ENCODE measurements at places on chromosomes 3 and 15.
A peak's percentile ranks its signal among the peaks of the same experiment; 100 is the strongest.

GRCh38 chr3:96994988-96995387, 180.6 kb downstream of the EPHA6 start:
- DNase-seq = no peak

DNA sequence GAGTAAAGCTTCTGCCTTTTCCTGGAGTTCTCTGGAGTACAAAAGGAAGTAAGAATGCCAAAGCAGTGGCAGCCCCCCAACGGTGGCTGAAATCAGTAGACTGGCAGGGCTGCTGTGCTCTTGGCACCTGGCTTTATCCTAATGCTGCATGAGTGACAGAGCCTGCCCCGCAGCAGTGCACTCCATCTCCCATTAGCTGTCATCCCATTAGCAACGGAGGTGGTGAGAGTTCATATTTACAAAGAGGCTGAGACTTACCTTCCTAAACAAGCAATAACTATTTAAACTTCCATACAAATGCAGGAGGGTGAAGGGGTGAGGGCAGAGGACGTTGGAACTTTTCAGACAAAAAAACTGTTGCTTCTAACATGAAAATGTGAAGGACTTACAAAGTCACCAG, 51.9 kb downstream of the SERPINI1 start:
- peak; percentile 88 for DNase-seq

GRCh38 chr3:71778353-71778752, 6.6 kb downstream of the PROK2 start:
- no peak for DNase-seq

DNA sequence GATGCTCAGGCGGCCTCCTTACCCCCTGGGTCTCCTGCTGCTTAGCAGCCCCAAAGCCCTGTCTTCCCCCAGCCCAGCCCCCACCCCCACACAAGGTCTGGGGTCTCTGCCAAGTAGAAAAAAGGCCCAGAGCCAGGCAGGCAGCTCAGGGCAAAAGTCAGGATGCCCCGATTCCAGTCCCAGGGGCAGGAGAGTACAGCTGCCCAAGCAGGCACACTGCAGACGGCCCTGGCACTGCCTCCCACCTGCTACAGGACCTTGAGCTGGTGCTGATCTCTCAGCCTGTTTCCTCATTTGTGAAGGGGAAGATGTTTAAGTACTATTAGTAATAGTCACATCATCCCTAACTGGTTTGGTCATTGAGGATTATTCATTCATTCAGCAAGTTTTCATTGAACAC, 12.6 kb downstream of the TMEM43 start:
- DNase-seq = no peak

GRCh38 chr3:192844836-192845525, 72.7 kb downstream of the MB21D2 start:
- no peak for DNase-seq

- DNase-seq = no peak
Observed at GRCh38 chr3:71177375-71177774, 406.2 kb downstream of the FOXP1 start.

GRCh38 chr3:159761848-159762635, 226.6 kb upstream of the IL12A start:
- DNase-seq = peak; percentile 25

- DNase-seq = no peak
Observed at GRCh38 chr3:114128231-114128630, 50.6 kb downstream of the DRD3 start.

GRCh38 chr3:124572851-124573405, 157.3 kb upstream of the UMPS start:
- DNase-seq = no peak

DNA sequence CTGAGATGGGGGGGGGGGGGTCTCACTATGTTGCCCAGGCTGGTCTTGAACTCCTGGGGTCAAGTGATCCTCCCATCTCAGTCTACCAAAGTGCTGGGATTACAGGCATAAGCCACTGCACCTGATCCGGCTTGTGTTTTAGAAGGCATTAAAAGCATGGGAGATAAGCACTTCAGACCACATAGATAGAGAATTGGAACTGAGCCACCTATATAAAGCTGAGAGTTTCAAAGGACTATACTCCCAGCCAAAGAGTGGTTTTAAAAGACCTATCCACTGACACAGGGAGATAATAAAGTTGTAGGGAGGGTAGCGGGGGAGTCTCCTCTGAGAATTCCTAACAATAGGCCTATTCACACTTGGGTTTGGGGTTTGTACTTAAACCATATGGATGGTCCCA, 34.8 kb downstream of the DENND4A start:
- DNase-seq = no peak

- no peak for DNase-seq
Observed at GRCh38 chr3:13498354-13499060, 18.4 kb downstream of the HDAC11 start.

GRCh38 chr3:194224471-194225417, 88.8 kb downstream of the HES1 start:
- DNase-seq = no peak

GRCh38 chr3:64915778-64916177, 228.0 kb upstream of the ADAMTS9 start:
- DNase-seq = no peak

GRCh38 chr3:66140106-66140505, 80.7 kb upstream of the SLC25A26 start:
- no peak for DNase-seq

- peak; percentile 62 for DNase-seq
Observed at GRCh38 chr3:11199902-11200845, 45.9 kb downstream of the HRH1 start.

DNA sequence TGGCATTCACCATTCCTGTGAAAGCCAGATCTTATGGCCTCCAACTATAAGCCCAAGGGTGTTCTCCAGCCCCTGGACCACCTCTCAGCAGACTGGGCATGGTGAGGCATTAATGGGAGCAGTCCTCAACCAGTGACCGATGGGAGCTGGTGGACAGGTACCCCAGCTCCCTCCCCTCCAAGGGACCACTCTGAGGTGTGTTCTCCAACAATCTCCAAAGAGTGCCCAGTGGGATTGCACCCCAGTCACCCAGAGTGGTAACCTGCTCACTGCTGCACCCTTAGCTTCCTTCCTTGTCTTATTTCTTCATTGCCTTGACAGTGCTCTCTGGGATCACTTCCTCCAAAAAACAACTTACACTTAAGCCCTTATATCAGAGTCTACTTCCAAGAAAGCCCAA, 8.2 kb upstream of the ITGA11 start:
- no peak for DNase-seq

DNA sequence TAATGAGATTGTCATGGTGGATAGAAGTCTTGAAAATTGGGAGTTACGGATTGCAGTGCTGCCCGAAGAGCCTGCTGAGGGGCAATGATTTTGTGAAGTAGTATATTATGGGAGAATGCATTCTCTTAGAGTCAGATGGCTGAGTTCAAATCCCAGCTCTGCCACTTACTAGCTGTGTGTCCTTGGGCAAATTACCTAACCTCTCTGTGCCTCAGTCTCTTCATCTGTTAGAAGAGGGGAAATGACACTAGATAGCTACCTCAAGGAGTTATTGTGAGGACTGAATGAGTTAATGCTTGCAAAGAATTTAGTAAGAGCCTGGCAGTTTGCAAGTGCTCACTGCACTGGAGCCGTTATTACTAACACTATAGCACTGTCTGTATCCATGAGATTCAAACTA, 15.4 kb downstream of the FGD5 start:
- DNase-seq = no peak

DNA sequence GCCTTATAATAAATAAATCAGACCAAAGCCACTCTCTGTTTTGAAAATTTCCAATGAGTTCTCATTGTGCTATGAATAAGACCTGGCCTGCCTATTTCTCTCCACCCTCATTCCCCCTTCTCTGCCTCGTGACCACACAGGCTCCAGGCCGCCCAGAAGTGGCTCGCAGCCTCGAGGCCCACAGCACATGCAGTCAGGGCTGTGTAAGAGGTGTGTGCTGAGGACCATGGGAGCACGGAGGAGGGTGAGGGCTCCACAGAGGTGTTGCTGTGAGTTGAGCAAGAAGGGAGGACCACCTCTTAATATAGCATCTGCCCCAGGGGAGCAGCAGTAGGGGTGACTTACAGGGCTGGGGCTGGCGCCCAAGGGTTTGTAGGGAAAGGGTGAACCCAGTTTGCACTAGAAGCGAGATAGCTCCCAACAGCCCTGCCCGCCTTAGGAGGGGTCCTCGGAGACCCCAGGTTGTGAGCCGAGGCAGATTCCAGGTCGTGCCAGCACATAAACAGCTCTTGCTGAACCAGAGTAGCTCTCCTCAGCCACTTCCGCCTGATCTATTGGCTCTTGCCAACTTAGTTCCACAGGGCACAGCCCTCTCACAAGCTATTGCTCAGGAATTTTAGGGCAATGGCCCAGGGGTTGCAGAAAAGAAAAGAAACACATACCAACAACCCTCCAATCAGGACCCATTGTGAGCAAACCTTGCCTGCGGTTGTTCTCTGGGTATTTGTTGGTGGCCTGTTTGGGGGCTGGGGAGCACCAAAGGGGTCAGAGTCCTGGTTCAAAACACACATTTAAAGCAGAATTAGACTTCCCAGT, 117.7 kb downstream of the MYLK start:
- DNase-seq = no peak

- peak; percentile 25 for DNase-seq
Observed at GRCh38 chr15:37007301-37007700, 93.0 kb downstream of the MEIS2 start.

DNA sequence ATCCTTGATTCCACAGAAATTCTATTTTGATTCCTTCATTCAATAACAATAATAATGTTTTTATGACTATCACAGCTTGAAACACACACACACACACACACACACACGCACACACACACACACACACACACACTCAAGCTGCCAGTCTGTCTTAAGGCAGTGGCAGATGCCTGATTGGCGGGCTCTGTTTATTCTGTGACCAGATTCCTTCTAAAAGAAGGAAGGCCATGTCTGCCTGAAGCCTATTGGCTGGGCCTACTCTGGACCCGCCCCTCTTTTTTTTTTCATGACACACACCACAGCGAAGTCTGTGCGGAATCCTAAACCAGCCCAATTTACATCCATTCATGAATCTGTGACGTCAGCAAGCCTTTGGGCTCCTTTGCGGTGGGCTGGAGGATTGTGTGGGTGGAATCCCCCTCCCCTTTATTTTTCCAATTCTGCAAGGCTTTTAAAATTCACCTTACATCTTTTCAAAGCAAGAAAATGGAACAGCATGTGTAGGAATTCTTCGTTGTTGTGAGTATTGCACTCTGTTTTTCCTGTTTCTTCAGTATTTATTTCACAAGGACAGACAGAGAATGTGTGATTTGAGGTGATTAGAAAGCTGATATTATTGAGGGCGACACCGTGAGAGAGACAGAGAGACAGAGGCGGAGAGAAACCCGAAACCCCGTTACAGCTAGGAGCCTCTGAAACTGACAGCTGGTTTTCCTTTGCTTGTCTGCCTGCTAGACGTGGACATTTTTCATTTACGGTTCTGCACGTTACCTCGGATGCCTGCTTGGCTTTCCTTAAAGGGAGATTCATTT, at the start of gene MAP3K13:
MAP3K13 (plus strand) TSS at position 287 of the 812 bp plus-strand sequence. CDS start 65,446 bp downstream, outside the sequence.
- DNase-seq = peak; percentile 99
